ENCODE measurements at places on chromosomes 1 and 21.

GRCh38 chr1:113074237-113074636 is 1.2 kb downstream of the LRIG2 start:
- no peak for DNase-seq

- no peak for DNase-seq
Observed at GRCh38 chr1:31569596-31570173, 6.6 kb upstream of the TINAGL1 start.

- DNase-seq, result no peak
Observed at GRCh38 chr1:207815466-207815865, 63.6 kb downstream of the CD46 start.

- no peak for DNase-seq
Observed at GRCh38 chr1:15443281-15443680, 5.0 kb downstream of the CTRC start.

DNA sequence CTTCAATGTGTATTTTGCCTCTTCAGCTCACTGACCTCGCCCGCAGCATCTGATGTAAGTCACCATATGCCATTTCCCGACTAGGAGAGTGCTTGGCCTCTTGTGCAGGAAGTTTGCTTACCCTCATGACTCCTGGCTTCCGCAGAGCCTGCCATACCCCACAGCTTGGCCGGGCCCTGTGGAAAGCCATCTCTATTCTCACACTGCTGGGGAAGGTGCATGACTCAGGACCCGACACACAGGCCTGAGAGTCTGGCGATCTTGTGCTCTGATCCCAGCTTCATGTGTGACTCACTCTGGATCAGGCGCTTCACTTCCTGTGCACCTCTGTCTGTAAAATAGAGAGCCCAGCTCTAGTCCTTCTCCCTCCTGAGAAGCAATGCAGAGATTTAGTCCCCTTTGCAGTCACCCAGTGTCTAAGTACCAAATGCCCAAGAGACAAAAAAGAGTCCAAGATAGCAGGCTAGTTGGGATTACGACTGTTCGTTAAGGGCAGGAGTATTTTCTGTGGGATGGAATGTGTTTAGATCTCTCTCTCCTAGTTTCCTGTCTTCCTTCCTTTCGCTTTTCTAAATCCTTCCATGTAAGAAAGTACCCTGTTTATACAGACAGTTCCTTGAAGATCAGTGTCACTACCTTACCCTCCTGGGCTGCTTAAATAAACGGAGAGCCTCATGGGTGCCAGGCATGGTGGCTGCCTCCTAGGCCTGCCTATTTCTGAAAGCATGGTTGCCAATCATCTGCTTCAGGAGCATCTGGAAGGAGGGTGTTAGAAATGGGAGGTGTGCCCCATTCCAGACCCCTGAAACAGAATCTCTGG is 62.8 kb upstream of the KIF26B start:
- peak; percentile 66 for DNase-seq

DNA sequence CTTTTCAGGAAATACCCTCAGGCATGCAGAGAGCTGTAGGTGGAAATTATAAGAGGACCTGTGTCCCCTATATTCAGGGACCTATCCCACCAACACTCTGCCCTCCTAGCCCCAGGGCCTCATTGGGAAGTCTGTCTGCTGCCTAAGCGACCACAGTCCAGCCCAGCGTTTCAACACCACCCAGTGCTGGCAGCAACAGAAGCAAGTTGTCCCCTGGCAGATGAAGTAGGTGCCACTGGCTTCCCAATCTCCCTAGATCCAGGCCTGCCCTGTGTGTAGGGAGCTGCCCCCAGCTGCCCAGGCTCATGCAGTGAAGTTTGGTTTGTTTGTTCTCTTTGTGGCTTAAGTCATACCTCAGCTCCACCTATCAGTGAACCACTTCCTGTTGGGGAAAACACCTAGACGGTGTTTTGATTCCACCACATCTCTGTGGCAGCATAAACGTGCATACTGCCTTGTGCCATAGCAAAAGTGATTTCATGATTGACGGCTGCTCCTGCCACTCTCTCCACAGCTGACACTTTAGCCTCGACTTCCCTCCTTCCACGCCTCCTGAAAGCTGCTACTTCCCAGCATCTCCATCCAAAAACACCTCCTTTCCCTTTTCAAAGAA is 8.1 kb upstream of the LEFTY1 start:
- DNase-seq, result peak; percentile 79

DNA sequence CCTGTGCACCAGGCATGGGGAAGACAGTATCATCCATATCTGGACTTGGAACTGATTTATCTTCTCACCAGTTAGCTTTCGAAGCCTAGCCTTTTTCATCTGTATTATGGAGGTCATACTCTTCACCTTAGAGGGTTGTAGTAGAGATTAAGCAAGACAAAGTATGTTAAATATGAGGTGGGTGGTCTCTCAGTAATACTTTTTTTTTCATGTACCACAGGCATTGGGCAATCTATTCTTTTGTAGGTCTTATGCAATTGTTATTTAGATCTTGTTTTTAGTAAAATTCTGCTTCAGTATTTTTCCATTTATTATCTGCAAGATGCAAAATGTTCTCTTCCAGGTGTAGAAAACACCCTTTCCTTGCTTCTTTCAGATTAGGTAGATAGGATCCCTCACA is 35.2 kb upstream of the OR2B11 start:
- no peak for DNase-seq

- DNase-seq, result peak; percentile 65
Observed at GRCh38 chr1:36160949-36161485, 5.1 kb downstream of the MAP7D1 start.

GRCh38 chr1:225999912-226000337 is 782 bp upstream of the SDE2 start:
- no peak for DNase-seq

- DNase-seq, result peak; percentile 28
Observed at GRCh38 chr1:203537806-203538464, 44.0 kb downstream of the OPTC start.

DNA sequence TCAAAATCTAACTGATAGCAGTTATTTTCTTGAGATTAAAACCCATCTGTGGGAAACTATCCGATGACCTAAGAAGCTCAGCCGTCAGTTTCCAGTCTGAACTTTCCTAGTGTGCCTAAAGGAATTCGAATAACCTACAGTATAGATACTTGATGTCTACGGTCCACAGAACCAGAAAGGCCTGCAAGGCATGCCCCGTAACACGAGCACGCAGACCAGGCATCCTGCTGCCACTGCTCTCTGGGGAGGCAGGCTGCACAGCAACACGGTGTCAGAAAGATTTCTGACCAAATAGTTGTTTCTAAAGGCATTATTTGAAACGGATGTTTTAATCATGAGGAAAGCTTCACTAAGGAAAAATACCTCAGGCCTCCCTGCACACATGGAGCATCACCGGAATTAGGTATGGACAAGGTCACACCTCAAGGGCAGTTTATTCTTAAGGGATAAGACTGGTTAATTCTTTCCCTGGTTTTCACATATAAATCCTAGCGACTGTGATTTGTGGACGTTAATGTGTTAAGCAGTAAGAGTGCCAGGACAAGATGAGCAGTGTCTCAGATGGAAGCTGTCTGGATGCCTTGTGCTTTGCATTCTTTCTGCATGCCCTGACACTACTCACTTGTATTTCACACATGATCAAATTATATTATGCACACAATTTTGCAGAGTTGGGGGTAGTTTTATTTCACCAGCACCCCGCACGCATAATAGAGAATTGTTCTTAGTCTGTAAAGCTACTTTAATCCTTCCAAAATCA is 49.0 kb upstream of the NADK start:
- DNase-seq, result no peak

DNA sequence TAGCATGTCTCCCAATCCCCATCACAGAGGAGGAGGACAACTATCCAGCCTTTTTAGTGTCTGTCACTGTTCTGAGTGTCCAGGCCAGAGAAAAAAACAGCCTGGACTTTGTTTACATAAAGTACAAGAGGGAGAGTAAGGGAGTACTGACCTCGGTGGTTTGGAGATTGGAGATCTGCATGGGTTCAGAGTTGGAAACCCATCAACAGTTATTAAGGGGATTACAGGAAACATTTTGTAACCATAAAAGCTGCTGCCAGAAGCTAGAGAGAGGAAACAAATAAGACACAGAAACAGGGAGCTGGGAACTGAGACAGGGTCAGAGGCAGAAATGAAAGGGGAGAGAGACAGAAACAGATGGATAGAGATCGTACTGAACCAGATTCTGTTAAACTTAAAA is 131.5 kb upstream of the CTTNBP2NL start:
- no peak for DNase-seq

GRCh38 chr1:39759436-39759726 is 11.8 kb downstream of the OXCT2 start:
- no peak for DNase-seq

DNA sequence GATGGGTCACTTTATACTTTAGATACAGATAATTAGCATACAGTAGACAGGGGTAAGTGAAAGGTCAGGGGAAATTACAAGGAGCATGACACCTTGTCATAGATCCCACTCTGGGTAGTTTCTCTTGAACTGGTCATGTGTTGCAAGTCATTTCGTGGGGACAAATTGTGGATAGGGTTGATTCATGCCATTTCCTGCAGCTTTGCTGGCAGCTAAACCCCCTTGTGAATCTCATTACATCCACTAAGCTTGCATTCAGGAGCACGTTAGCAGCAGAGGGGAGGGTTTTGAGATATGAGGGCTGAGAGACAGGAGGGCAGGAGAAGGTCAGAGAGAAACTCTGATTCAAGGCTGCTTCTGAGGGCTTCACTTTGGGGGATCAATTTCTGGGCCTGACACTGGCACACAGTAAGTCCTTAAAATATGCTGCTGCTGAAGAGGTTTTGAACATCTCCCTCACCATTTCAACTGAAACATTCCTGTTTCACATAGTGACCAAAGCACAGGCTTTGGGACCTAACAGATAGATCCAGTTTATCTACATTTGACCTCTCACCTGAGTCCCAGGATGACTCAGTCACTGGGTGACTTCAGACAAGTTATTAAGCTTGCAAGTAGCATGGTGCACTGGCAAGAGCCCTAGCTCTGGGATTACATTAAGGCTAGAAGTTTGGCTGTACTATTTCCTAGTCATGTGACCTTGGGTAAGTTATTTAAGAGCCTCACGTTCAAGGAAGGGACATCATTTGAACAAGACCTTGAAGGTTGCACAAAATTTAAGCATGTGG is 206.0 kb upstream of the USP24 start:
- no peak for DNase-seq

DNA sequence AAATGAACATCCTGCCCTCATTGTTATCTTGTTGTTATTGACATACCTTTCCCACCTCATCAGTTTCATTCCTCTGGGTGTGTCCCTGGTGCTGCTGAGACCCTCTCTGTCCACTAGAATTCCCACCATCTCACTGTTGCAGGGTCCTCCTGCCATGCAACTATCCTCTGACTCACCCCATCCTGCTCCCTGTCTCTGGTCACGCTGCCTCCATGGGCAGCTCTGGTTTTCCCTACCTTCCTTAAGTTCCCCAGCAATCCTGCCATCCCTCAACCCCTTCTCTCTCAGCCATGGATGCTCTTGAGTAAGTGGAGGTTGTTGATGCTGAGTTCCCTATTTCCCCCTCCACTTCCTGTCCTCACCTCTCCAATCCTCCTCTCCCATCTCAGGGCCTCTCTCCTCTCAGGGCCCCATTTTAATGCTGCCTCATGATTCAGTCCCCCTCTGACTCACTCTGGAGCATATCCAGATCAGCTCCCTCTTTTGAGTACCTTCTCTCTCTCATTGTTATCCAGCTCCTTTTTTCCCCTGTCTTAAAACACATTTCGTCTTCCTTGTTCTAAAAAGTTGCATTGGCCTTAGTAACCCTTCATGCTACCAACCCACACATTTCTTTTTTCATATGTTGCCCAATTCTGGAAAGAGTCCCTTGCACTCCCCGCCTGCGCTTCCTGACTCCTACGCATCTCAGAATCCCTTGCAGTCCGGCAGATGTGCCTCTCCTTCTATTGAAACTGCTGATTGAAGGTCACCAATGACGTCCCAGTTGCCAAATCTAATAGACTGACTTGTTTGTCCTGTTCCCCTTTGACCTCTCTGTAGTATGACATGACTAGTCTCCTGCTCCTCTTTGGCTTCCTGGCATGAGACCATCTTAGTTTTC is 92.0 kb downstream of the CNIH3 start:
- no peak for DNase-seq

DNA sequence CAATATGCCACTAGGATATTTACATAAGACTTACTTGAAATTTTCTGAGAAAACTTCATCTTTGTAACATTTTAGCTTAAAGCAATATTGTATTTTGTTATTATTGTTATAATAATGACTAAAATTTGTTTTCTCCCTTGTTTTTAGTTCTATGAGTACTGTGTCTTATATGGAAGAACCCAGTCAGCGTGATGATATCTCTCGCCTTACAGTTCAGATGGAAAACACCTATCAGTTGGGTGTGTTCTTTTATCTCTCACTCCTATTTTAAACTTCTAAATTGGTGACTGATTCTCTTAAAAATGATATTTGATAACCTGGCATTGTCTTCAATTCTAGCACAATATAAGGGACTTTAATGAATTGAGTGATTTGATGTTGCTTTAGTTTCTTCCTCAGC is 18.0 kb downstream of the DYNLT5 start:
- no peak for DNase-seq

DNA sequence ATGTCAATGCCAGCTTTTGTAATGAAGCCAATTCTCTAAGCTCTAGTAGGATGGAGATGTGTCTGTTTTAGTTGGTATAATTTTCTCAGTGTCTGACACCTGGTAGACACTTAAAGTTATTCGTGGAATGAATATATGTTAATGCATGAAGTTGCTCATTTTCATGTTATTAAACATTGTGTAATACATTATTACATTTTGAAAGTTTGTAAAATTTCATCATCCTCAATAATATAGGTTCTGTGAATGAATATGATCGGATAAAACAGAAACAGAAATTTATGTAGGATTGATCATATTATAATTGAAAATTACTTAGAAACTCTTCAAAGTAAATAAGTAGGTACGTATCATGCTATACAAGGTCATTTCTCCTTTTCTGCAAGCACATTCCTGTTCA is 625.3 kb downstream of the PLA2G4A start:
- no peak for DNase-seq

DNA sequence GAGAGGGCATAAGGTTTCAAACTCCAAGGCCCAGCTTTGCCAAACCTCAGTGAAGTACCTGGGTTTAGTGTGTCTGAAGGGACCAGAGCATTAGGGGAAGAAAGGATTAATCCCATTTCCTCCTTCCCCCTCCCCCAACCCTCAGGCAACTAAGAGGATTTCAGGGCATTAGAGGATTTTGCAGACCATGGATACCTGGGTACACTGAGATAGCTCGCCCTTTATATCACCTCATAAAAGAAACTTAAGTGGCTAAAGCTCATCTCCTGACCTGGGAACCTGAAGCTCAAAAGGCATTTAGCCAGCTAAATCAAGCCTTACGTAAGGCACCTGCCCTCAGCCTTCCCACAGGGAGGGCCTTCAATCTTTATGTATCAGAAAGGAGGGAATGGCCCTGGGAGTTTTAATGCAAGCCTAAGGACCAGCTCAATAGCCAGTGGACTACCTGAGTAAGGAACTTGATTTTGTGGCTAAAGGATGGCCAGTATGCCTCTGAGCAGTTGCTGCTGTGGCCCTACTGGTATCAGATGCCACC is 26.4 kb upstream of the SMYD3 start:
- no peak for DNase-seq

GRCh38 chr1:66699213-66699612 is 53.0 kb upstream of the DYNLT5 start:
- DNase-seq, result no peak
